Cerebellum (tissue), 4 donors: ENCODE measurements at places on chromosomes 4 and X. TPM values are rescaled to one million over a fixed set of nuclear protein-coding genes. Genes with fewer than 3 reads are reported as not detected.

- DNase-seq = no peak
These were observed 147.5 kb downstream of the FBXO8 start for GRCh38 chr4:174135936-174136406.

- DNase-seq = no peak
These were observed 15.3 kb downstream of the TKTL1 start for GRCh38 chrX:154310616-154311536.

TLR1 gene
- total RNA-seq = 3.8 TPM

- no peak for DNase-seq
These were observed 18.4 kb downstream of the LRPAP1 start for GRCh38 chr4:3513807-3514206.

GRCh38 chr4:40579983-40580382 is 49.7 kb downstream of the RBM47 start:
- DNase-seq = no peak

DNA sequence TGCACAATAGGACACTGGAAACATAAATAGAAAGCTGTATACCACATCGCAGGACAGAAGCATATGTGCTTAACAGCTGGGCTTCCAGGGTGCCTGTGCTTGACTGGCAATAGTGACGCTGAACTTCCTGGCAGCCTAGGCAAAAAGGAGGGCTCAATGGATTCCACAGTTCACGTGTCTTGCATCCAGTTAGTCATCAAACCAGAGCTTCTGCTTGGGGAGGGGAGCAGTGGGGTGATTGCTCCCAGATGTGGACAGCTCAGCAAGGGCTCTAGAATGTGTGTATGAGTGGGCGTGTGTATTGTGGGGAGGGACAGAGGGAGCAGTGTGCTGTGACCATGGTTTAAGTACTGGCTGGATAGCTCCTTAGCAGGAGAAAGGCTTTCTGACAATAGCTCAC is 2.3 kb downstream of the PRRG3 start:
- DNase-seq = no peak

DNA sequence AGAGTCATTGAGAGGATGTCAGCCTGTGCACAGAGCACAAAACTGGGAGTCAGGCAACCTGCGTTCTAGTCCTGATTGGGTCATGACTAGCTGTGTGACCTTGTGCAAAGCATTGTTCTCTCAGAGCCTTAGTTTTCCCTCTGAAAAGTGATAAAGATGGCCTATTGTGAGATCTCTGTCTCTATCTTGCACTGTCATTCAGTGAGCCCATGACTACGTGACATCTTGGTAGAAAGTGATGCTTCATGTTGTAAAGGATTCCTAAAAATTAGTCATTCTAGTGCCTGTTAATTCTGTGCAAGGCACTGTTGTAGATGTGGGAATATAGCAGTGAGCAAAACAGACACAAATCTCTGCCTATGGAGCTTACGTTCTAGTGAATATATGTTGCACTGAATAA is 2.5 kb downstream of the PGRMC1 start:
- DNase-seq = no peak

BTK gene
- total RNA-seq = 2.2 TPM

- DNase-seq = no peak
These were observed 7.1 kb downstream of the SMARCAD1 start for GRCh38 chr4:94214703-94215319.

DNA sequence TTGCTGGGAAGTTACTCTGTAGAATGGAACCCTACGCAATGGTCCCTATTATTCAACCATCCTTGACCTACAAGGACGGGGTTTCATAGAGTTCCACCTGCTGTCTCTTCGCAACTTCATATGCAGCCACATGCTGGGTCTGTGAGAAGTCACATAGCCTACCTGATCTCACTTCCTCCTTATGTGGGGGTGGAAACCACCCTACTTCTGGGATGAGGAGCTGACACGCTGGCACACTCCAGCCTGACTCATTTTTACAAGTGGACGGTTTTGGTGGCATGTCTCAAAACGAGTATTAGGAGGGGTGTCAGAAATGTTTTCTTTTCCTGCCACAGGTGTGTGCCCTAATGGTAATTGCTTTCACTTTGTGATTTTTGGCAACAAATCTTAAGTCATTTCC is 36.8 kb upstream of the ARSD start:
- no peak for DNase-seq

GRCh38 chr4:6991771-6992557 is 51.2 kb upstream of the TADA2B start:
- no peak for DNase-seq

- no peak for DNase-seq
These were observed 1.0 kb upstream of the PGRMC1 start for GRCh38 chrX:119235051-119235511.

PAGE2 gene
- total RNA-seq = not detected

GRCh38 chr4:106266201-106266600 is 49.8 kb downstream of the TBCK start:
- no peak for DNase-seq

NAT8L gene
- total RNA-seq = 9.2 TPM

DNA sequence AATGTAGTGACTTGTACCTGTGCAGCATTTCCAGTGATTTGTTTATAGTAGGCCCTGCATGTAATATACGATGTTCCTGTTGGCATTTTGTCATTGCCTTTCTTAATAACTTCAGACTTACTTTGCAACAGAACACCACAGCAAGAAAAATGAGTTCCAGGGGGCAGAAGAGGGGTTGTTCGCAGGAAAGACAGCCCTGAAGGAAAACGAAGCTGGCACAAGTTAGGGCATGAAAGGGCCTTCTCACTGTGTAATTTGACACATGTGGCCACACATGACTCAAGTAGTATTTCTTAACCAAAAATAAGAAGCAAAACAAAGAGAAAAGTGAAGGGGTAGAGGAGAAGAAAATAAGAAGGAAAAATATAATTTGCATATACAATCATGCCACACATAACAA is 265.8 kb upstream of the SMIM31 start:
- no peak for DNase-seq

SMIM31 gene
- not detected for total RNA-seq

TCEAL2 gene
- 16.1 TPM for total RNA-seq

ACE2 gene
- total RNA-seq = 0.64 TPM

DNA sequence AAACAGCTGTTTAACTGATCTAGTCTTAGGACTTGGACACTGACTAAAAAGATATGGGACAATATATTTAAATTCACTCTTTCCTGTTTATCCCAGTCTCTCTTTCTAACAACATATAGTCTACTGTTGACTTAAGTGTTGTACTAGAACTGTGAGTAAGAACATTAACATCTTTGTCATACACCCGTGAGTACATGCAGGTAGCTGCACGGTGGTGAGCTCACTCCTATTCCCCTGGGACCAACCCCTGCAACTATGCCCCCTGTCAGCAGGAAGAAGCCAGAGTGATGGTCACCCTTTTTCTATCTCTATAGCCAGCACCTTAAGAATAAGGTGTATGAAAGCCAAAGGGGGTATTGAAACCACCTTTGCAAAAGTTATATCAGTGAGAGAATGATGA is 17.6 kb downstream of the TBL1X start:
- DNase-seq = no peak

NHSL2 gene
- total RNA-seq = 5.4 TPM

DNA sequence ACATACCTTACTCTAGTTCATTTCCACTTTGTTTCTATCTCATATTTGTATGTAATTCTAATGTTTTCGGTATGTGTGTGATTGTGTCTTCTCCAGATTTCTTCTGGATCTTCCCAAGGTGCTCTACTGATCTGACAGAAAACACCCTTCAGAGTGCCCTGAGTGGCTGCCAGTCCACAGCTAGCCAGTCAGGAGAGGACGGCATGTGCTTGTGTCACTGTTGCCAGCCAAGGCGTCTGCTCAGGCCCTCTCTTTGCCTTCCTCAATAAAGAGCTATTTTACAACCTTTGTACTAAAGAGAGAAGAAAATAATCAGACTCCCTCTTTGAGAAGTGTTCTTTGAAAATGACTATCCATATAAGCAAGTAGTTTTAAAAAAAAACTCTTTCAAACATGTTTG is 29.0 kb downstream of the CD99L2 start:
- peak; percentile 29 for DNase-seq

DNA sequence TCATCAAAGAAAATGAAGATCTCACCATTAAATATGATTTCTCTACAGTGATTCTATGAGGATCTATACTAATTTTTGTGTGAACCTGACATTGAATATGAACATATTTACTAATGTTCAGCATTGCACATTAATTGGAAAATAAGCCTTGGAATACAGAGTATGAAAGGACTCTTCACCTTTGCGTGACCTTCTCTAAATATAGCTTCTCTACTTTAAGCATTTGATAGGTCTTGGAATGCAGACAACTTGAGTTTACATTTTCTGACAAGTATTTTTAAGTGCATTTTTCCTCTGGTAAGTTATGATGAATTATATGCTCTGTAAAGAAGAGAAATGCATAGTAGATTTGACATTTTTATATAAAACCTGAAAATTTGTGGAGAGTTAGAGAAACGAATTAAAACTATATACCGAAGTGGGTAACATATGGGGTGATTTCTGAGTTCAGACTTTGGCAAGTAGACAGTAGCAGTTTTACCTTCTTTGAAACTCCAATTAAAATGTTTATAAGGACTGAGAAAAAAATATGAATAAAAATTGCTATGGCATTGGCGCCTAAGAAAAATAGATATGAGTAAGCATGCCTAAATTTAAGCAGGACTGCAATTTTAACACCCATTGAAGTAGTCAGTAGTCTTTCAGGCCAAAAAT is 371.9 kb downstream of the GABRG1 start:
- no peak for DNase-seq

- DNase-seq = no peak
These were observed 361.9 kb upstream of the TECRL start for GRCh38 chr4:64771149-64771548.

DNA sequence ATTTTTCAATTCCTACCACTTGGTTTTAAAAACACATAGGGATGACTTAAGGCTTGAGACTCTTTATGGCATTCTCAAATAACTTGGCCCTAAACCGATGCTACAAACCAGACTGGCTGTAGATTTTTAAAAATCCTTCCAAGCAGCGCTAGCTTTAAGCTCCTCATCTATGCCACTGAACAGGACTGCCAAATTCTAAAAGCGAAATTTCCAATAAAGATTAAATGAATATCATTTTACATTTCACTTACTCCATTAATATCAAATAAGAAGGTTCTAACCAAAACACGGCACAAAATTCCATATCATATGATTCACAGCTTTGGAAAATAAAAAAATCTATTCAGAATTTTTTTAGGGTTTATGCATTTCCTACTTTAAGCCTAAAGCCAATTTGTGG is 134.2 kb downstream of the FANCB start:
- no peak for DNase-seq

ITGB1BP2 gene
- 3.0 TPM for total RNA-seq

GRCh38 chr4:3470244-3471097 is 7.4 kb downstream of the DOK7 start:
- no peak for DNase-seq

DNA sequence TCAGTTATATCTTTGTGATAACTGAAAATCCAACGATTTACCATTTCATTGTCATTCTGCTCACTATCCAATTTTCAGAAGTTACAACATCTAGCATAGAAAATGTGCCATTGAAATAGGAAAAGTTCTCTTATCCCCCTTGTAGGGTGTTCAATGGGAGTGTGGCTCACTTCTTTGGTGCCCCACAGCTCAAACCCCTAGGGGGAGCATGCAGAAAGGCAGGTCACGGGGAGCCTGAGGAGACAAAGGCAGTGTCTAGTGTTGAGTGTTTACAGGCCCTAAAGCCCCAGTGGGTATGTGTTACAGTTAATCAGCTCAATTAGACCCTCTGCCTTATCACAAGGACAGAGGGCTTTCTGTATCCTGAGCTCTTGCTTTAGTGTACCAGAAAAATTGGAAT is 243.4 kb upstream of the GRID2 start:
- DNase-seq = no peak

GRCh38 chr4:189840356-189840755 is 100.3 kb upstream of the FRG1 start:
- no peak for DNase-seq

GRCh38 chr4:98573791-98574190 is 84.6 kb downstream of the TSPAN5 start:
- no peak for DNase-seq

GRCh38 chrX:13742397-13743176 is 8.0 kb downstream of the OFD1 start:
- no peak for DNase-seq

SCRG1 gene
- total RNA-seq = 2.4 TPM

DNA sequence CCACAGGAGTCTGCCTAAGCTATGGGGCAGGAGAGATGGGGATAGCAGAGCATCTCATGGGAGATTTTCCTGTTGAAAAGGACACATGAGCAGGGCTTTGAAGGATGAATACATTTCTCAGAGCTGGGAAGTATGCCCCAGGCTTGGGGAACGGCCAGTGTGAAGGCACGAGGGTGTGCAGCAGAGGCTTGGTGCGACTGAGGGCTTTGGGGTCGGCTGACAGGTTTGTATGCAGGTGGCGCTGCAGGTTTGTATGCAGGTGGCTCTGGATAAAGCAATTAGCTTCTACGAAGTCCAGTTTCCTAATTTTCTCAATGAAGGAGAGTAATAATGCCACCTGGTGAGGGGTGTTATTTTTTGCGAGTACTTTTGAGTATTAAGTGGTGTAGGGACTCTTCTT is 6.8 kb upstream of the KIAA0232 start:
- no peak for DNase-seq

DNA sequence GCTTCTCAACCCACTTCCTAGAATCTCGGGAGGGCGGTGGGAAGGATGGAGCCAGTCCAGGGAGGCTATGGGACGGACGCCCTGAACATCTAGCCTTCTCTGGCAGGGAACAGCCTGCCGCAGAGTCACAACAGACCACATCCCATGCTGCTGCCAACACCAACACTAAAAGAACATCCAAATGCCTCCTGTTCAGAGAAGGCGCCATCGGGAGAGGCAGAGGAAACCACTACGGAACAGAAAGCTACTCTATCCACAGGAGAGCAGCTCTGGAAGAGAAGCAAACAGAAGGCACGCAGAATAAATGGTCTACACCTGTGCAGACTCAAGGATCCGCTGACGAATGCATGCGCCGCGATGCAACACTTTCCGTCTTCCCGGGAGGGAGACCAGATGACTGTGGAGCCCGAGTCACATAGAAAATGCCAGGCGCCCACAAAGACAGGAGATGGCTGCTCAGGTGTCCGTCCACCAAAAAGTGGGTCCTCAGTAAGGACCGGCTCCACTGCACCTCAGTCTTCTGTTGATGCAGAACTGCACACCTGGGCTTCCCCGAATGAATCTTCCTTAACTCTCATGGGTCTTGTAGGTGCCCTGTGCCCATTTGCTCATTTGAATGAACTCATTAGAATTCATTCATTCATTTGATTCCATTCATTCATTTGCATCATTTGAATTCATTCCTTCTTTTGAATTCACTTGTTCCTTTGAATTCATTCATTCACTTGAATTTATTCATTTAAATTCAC is 217.5 kb downstream of the DHRSX start:
- DNase-seq = no peak

MAGEB1 gene
- not detected for total RNA-seq
